NCI-H1417 treated with DMSO at 0.1 percent for 48 hours (cell line): ENCODE measurements at places on chromosomes 16 and 17.
A peak's percentile ranks its signal among the peaks of the same experiment; 100 is the strongest.

- no peak for DNase-seq
Observed at GRCh38 chr17:17346428-17347233, 43.5 kb downstream of the NT5M start.

GRCh38 chr17:50168319-50168718 lies 2.5 kb downstream of the SGCA start:
- no peak for DNase-seq

DNA sequence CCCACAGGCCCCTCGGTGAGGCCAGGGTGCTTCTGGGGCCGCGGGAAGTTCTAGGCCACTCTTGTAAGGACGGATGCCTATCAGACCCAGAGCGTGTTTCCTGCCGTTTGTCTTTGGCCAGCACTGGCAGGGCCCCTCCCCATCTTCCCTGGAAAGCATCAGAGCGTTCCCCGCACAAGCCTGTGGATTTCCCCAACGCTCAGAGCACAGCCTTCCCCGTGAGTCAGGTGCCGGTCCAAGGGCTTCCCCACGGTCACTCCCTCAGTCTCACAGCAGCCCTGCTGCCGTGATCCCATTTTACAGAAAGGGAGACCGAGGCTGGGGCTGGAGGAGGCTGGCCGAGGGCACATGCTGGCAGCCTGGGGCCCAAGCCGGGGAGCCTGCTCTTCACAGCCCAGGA lies 33.7 kb downstream of the CRISPLD2 start:
- no peak for DNase-seq

DNA sequence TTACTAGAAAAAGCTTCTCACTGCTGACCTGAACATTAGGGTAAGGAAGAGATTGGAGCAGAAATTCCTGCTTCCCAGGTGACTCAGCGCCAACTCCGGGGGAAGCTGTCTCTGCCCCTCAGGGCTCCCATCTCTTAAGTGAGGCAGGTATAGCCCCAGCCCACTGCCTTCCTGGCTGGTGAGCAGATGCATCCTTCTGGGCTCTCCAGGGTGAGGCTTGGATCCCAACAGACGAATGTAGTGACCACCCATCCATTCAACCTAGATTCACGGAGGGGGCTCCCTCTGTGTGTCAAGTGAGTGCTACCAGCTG lies 3.2 kb downstream of the ATP2C2 start:
- no peak for DNase-seq

- DNase-seq: no peak
Observed at GRCh38 chr16:71287911-71288310, 1.3 kb downstream of the CMTR2 start.

- DNase-seq: no peak
Observed at GRCh38 chr16:28168991-28169554, 42.7 kb downstream of the XPO6 start.

- DNase-seq: no peak
Observed at GRCh38 chr17:15514469-15514868, 47.0 kb upstream of the CDRT4 start.

- no peak for DNase-seq
Observed at GRCh38 chr17:36514856-36515255, 19.8 kb downstream of the MYO19 start.

DNA sequence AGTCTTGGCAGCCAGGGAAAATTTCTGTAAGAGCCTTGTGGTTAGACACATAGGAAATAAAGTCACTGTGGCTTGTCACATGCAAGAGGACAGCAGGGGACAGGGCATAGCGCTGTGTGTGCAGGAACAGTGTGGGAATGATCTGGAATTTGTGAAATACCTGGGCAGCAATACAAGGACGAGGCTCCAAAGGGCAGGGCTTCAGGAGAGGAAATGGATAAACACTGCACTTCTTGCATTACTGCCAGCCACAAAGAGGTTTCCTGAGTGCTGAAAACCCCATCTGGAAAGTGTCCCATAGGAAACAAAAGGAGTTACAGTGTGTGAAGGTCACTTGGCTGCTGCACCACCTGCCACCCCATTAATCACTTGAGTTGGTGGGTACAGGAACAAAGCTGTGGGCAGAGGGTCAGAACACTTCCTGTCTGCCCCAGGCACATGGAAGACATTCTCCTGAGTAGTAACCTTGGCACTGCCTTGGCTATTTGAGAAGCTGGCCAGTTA lies 12.1 kb upstream of the HP start:
- DNase-seq: no peak

DNA sequence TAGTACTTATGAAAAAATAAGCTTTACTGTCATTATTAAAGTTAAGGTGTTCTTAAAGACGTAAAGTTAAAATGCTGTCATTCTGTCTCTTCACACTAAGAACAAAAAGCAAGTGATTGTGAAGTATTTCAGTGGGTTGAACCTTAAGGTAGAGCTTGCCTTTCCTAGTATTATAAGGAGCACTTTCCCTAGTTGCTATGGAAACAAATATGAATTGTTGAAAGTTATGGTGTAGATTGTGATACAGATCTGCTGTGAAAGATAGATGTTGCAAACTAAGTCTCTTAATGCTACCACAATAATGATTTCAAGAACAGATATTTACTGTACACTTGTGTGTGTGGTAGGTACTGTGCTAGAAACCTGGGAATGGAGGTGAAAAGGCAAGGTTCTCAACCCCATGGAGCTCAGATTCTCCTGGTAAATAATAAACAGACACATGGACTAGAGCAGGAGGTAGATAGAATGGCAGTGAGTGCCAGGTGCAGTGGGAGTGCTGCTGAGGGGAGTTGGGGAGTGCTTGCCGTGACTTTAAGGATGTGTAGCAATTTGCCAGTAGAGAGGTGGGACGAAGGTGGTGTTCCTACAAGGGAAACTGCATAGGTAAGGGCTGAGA lies 34.7 kb downstream of the MRTFB start:
- DNase-seq: no peak

- DNase-seq: no peak
Observed at GRCh38 chr17:20975566-20975965, 67.2 kb downstream of the USP22 start.

GRCh38 chr17:60914078-60914477 lies 236.4 kb downstream of the BCAS3 start:
- DNase-seq: no peak

GRCh38 chr16:57800200-57801097 lies 1.8 kb downstream of the KIFC3 start:
- no peak for DNase-seq

GRCh38 chr17:57442914-57443571 lies 186.7 kb downstream of the MSI2 start:
- no peak for DNase-seq

DNA sequence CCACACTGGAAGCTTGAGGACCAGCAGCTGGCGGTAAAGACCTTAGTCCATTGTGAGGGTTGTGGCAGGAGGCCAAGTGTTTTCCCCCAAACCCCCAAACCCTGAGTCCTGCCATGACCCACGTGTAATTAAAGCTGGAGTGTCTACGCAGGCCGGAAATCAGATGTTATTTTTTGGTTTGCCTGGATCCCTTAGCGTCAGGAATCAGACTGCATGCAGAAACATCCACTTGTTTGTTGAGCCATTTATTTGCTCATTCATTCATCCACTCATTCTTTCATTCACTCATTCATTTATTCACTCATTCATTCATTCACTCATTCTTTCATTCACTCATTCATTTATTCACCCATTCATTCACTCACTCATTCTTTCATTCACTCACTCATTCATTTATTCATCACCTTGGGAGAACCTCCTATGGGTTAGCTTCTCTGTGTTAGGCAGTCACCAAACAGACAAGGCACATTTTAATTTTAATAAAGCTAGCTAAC lies 313.1 kb downstream of the MAF start:
- DNase-seq: no peak

DNA sequence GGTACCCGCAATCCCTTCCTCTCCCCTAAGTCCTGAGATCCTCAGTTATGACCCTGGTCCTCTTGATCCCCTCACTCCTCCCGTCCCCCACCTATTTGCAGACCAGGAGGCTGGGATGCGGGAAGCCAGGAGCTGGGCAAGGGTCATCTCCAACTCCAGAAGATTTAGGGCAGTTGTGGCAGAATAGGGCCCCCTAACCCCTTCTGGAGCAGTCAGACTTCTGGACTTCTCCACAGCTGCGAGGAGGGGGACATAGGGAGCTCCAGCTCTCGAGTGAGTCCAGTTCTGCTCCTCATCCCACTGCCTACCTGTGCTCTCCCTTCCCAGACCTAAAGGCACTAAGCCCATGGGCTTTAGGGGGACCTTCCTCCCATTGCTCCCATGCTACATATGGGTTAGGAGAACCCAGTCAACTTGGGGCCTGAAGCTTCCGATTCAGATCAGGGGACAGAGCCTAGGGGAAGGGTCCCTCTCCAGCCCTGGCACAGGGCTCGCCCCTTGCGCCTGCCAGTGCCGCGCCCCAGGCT lies 1.3 kb downstream of the WNK4 start:
- no peak for DNase-seq

- no peak for DNase-seq
Observed at GRCh38 chr17:74635418-74635817, 11.9 kb upstream of the CD300E start.

- no peak for DNase-seq
Observed at GRCh38 chr17:50239937-50240336, 34.3 kb upstream of the TMEM92 start.

GRCh38 chr17:1612400-1612799 lies 16.2 kb downstream of the SLC43A2 start:
- no peak for DNase-seq

GRCh38 chr17:27407916-27408864 lies 48.1 kb upstream of the KSR1 start:
- DNase-seq: no peak

- peak; percentile 87 for DNase-seq
Observed at GRCh38 chr17:48213797-48214196, 106.2 kb downstream of the SNX11 start.

GRCh38 chr17:67156269-67157199 lies 88.5 kb downstream of the HELZ start:
- DNase-seq: no peak

- no peak for DNase-seq
Observed at GRCh38 chr17:17924131-17924856, 47.9 kb downstream of the TOM1L2 start.

DNA sequence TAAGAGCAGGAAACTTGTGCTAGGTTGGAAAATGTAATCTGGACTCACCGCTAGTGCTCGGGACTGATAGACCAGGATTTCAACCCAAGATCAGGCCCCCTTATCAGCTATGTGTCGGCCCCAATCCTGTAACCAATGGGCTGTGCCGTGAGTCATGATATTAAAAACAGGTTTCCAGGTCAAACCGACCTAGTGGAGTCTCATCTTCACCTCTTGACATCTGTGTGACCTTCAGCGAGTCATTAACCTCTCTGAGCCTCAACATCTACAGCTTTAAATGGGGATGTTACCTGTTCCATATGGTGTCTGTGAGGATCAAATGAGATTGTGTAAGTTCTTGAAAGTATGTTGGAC lies 512 bp downstream of the PMM2 start:
- DNase-seq: no peak

DNA sequence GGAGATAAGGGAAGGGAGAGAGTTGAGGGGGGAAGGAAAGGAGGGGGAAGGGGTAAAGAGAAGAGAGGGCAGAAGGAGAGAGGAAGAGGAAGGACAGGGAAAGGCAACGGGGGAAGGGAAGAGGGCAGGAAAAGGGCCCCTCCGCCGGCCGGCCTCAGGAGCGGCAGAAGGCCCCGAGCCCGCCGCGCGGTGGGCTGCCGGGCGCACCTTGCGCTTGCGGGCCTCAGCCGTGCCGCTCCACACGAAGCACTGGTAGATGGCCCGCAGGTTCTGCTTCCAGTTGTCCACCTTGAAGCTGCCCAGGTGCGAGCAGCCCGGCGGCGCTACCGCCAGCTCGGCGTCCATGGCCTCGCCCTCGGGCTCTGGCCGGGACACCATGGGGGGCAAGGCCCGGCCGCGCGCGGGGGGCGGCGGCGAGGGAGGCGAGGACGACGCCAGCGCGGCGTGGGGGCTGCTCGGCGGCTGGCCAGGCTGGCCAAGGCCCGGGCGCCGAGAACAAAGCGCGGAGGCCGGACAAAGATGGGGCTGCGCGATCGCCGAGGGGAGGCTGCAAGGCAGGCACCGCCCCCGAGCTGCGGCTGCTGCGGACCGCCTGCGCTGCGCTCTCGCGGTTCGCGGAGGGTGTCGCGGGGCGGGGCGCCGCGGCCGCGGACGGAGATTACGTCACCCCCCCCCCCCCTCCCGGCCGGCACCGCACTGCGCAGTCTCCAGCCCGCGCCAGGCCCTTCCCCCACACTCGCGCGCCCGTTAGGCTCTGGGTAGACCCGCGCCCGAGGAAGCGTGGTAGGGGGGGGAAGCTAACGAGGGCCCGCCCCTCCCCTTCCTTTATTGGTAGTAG lies at the start of gene USP22:
Gene USP22, minus strand, starts transcription at position 554 of the 838 bp plus-strand sequence. Its CDS starts 176 bp downstream, at position 378.
- no peak for DNase-seq

GRCh38 chr17:47760409-47761140 lies 27.5 kb downstream of the TBX21 start:
- no peak for DNase-seq

DNA sequence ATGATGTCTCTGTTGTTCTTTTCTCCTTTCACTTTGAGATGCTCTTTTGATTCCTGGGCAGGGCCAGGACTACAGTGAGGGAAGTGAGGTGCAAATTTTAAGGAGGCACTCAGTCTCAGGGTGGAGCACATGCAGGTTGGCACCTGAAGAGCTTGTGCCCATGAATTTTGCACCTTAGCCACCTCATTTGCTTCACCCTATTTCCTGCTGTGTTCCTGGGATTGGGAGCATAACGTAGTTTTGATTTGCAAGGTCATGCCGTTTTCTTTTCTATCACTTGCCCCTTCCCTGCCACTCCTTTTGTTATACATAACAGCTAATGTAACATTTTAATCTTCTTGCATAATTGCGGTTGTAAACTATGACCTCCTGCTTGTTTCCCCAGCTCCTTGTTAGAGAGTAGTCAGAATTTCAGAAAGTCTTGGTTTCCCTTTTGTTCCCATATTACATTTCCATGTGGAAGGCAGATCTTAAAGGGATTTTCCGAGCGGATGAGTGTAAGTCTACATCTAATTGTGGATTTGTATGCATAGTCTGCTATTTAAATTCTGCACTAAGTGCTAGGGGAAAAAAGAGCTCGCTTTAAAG lies 9.8 kb downstream of the PMFBP1 start:
- DNase-seq: no peak

DNA sequence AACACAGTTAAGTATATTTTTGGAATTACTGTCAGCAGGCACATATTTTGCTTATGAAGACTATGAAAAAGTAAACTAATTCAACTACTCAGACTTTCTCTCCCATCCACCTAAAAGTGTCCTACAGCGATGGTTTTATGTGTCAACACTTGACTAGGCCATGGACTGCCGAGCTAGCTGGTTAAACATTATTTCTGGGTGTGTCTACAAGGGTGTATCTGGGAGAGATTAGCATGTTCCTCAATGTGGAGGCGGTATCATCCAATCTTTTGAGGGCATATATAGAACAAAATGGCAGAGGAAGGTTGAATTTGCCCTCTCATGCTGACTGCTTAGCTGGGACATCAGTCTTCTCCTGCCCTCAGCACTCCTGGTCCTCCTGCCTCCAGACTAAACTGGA lies 82.7 kb upstream of the CDYL2 start:
- no peak for DNase-seq

GRCh38 chr16:56234737-56235136 lies 43.4 kb downstream of the GNAO1 start:
- no peak for DNase-seq

- DNase-seq: no peak
Observed at GRCh38 chr17:68600067-68600930, 868 bp downstream of the FAM20A start.

- no peak for DNase-seq
Observed at GRCh38 chr16:17801068-17801467, 330.3 kb upstream of the XYLT1 start.
